Fibroblast of upper back skin (primary cell): ENCODE measurements at places on chromosomes 6 and 20.
A peak's percentile ranks its signal among the peaks of the same experiment; 100 is the strongest.

DNA sequence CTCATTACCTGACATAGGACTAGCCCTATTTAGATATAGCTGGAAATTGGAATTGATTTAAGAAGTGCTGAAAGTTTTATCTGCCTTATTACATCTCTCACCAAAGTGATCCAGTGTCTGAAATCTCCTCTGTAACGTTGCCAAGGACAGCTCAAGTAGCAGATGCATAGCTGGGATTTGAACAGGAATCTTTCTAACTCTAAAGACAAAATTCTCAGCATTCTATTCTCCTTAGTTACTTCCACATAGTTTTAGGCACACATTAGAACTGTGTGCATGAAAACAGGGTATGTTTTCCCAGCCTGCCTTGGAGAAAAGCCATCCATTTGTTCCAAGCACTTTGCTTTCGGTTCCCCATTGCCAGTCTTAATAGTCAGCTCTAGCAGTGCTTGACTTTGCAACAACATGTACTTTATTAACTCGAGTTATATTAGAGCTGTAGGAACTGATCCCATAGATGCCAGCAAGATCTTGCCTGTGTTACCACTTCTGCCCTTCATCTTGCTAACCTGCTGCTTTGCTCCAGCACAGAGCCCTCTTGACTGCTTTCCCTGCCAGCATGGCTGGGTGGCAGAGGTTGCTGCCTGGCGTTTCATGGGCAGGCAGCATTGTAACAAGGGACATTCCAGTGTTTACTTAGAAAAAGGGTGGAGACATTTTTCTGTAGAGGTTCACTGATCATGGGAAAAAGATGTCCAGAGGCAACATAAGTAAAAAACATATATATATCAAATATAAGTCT is 56.1 kb upstream of the STMND1 start:
- peak; percentile 94 for DNase-seq

DNA sequence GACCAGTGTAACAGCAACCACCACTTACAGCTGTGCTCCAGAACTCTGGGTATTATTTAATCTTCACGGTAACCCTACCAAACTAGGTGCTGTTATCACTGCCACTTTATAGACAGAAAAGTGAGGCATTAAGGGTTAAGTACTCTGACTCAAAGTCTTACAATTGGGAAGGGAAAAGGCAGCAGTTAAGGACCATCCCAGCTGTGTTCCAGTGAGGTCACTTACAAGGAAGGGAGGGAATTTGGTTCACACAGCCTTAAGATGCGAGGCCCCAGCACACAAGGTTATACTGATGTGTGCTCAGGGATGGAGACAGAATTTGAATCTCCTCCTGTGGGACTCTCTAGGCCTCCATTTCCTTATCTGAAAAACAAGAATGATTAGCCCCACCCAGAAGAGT is 46.7 kb downstream of the TRERF1 start:
- peak; percentile 56 for DNase-seq

GRCh38 chr20:7470912-7471311 is 469.3 kb downstream of the HAO1 start:
- DNase-seq: no peak

DNA sequence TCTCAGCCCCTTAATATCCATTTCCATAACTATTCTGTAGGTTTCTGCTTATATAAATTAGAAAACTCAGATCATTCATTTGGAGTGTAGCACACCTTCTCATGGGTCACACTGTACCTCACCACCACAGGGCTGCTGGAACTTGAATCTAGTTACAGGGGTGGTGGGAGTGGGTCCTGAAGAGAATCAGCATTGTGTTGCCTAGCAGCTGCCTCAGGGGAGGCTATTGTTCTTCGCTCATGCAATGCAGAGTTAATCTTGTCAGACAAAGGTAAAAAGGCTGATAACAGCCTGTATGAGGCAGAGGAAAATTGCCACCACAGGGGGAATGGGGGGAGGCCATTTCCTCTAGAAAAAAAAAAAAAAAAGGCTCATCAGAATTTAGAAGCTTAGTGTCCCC is 496.0 kb upstream of the ADGRB3 start:
- no peak for DNase-seq

DNA sequence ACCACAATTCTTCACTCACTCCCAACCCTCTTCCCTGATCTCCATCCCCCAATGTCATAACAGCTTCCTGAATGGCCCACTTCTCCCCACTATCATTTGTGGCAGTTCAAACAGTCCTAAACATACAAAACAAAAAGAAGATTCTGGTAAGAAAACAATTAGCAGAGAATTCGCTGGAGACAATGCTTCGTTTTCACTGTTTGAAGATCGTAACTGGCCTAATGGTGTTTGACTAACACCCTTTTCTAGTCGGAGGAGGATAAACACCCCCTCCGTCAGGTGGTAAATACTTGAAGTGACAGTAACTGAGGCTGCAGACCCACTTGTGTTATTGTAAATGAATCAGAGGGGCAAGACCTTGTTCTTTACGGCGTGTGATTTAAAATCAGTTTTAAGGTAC is 3.8 kb downstream of the EYA2 start:
- DNase-seq: no peak

GRCh38 chr6:55994531-55994930 is 119.1 kb upstream of the BMP5 start:
- DNase-seq: no peak

GRCh38 chr6:10659699-10660348 is 34.6 kb downstream of the C6orf52 start:
- peak; percentile 2 for DNase-seq

GRCh38 chr6:100482698-100483097 is 18.0 kb upstream of the SIM1 start:
- no peak for DNase-seq

- peak; percentile 78 for DNase-seq
Measured at GRCh38 chr6:28953039-28953584, 29.3 kb upstream of the TRIM27 start.

- DNase-seq: no peak
Measured at GRCh38 chr6:44216677-44217331, at the start of gene MYMX. TSS of gene MYMX (plus strand) at chr6:44216926. CDS start at chr6:44217472, 546 bp downstream.

DNA sequence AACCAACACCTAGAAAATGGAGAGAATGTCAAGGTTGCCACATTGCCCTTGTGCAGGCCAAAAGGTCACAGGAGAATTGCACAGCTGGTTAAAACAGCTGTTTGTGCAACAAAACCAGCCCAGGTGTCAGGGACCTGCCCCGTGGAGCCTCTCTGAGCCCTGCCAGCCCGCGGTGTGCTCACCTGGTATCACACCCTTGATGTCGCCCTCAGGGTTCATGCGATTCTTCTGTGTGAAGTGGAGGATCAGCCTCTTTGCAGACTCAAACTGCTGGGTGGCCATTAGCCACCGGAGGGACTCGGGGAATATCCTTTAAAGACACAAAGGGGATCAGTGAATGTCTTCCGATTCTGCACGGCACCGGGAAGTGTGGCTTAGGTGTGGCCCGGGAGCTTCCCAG is 39.2 kb downstream of the PSMG4 start:
- no peak for DNase-seq

DNA sequence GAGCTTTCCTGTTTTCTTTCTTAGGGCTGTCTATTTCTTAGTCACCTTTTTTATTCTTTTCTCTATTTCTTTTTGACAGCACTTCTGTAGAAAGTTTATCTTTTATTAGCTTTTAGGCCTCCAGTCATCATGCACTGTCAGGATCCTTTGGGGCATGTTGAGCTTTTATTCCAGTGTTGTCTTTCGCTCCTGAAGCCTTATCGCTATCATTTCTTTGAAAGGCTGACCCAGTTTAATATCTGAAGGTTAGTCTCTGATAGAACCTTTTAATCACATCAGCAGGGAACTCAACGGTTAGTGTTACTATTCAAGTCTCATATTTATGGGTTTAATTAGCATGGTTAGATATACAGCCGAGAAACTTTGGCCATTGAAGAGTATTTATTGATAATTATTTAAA is 745.9 kb downstream of the TBC1D32 start:
- no peak for DNase-seq
